CD8-positive, alpha-beta memory T cell (primary cell): ENCODE measurements at places on chromosomes 1 and 21.
A peak's percentile ranks its signal among the peaks of the same experiment; 100 is the strongest.

DNA sequence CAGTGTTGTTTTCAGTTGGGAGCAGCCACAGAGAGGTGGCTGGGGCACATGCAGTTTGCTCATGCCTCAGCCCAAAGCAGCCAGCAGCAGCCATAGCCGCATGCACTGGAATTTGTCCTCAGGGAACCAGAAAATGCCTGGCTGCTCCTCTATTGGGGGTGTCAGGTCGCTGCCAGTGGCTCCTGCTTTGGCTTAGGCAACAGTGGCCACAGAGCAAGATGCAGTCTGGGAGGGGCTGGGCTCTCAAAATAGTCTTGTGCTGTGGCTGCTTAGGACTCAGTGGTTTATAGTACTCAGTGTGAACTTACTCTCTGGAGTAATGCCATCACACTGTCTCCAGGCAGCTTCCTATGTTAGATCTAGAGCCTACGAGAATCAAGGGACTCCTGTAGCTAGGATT is 25.0 kb downstream of the CD55 start:
- no peak for DNase-seq

GRCh38 chr1:87151500-87152421 is 176.9 kb upstream of the LMO4 start:
- peak; percentile 12 for DNase-seq

DNA sequence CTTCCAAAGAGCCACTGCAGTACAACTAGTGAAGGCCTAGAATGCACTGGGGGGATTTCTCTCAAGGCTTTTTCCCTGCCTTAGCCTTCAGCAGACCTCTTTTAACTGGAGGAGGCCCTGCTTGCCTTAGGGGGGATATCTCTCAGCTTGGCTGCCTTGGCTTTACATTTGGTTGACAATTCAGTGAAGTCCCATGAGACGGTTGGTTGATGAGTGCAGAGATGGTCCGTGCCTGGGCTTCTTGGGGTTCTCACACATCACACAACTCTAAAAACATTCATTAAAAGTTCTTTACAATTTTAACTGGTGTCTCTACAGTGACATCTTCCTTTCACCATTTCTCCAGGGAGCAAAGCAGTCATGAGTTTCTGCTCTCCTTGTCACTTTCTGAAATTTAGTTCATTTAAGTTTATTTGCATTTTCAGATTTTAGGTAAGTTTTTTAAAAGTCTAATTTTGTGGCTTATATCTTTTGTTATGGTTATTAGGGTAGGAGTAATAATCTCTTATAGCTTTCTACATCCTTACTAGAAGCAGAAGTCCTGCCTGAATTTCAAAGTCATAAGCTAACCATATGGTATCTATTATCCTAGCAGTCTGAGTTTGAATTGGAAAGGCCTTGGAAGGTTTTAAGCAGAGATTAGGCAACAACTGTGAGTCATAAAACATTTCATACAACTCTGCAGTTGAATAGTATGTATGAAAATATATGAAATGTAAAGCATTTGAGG is 487.6 kb downstream of the DPYD start:
- no peak for DNase-seq

DNA sequence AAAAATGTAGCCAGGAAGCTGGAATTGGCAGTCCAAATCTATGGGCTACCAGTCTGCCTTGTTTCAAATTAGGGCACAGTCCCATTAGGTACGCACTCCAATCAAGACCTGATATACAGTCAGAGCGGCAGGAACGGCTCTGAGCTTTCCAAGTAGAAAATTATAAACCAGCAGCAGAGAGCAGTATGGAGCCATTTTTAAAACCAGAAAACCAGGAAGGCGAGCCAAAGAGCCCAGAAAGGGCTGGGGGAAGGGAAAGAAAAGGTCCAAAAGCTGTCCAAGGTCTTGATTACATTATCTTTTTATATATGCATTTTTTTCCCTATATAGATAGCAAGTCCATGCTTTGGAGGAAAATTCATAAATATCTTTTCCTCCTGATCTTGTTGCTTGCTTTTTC is 719.0 kb downstream of the RWDD3 start:
- no peak for DNase-seq
